Ascending aorta (tissue), 2 donors: ENCODE measurements at places on chromosomes 12 and 14. TPM values are rescaled to one million over a fixed set of nuclear protein-coding genes. Genes with fewer than 3 reads are reported as not detected.

- DNase-seq: no peak
Observed at GRCh38 chr12:131027264-131027663, 73.6 kb downstream of the ADGRD1 start.

DNA sequence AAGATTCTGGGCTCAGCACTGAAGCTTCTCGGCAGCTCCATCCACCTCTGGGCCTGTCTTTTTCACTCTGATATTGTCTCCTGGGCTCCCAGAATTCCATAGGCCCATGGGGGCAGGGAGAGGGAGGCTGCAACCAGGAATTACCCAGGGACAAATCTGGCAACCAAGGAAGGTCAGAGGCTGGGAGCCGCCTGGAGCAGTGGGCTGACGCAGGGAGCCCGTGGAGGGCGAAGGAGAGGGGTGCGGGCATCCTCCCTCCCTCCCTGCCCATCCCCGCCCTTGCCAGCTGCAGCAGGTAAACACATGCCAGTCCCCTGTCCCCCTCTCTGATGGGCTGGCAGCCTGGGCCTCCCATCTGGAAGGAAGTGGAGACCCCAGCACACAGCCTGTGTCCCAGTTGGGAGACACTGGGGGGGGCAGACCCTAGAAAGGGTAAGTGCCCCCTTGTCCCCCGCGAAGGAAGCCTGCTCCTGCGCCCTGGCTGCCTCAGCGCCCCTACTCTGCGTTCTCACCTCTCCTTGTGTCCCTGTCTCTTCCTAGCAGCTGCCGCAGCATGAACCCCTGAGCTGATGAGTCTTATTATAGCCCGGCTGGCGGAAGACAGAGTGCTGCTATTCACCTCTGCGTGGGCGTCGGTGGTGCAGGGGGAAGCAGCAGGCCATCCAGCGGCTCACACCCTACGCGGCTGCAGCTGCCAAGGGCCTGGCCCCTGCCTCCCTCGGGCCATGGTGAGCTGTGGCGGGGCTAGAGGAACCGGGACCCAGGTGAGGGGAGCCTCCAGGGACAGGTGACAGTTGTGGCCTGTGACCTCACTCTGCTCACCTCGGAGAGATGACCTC, 6.7 kb downstream of the LRTM2 start:
- DNase-seq: no peak

KRT80 gene
- total RNA-seq: not detected

GRCh38 chr14:71113376-71113775, 206.1 kb downstream of the PCNX1 start:
- no peak for DNase-seq

GRCh38 chr12:9342614-9343353, 134.6 kb upstream of the PZP start:
- DNase-seq: no peak

DNA sequence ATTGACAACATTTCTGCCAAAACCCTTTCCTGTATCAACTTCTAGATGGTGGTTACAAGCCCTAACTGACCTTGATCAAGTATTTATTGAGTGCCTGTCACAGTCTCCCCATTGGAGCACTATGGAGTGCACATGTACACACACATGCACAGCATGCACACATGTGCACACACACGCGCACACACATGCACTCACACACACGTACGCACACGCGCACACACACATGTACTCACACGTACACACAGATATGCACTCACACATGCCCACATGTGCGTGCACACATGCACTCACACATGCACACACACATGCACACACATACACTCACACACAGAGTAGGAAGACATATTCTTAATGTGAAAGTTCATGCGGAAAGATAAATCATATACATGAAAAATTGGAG, 43.7 kb downstream of the MYRFL start:
- DNase-seq: no peak

DNA sequence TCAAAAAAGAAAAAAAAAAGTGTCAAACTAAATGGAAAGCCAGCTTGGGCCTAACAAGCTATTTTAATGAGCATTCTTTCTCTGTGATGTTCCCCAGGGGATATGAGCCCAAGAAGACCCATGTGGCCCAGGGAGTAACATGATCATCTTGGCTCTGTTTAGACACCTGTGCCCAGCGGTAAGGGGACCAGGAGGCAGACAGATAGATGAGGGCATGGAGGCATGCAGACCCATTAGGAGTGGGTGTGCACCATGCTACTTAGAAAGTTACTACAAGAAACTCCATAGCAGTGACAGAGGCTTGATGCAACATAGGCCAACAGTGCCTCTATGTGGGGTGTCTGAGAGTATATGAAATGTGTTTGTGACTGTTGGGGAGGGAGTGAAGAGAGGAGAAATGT, 3.1 kb upstream of the CREBL2 start:
- no peak for DNase-seq

DNA sequence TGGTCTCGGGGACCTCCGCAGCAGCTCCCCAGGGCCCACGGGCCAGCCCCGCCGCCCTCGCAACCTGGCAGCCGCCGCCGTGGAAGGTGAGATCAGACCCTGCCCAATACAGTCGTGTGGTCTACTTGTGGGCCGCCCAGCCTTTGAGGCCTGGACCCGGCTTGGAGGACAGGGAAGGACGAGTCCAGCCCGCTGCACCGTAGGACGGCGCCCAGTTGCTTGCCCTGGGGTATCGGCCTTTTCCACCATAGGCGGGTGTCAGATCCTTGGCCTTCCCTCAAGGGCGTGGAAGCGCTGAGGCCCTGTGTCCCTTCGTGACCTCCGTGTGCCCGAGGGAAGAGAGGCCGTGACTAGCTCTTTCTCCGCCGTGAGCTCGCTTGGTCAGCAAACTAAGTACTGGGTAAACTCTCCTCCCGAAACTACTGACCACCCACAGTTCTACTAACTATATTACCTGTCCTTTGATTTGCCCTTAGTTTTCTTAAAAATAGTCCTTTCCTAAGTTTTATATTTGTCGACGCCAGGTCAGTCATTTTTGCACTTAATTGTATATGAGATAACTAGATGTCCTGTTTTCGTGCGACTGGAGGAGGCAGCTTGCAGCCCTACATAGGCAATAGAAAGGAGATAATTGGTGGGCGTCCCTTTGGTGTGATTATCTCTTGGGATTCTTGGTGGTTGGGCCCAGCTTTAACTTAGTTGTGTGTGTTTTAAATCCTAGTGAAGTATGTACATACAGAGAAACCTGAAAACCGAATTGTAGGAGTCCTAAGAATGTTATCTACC, 757 bp downstream of the SLC25A3 start:
- peak; percentile 68 for DNase-seq

DNA sequence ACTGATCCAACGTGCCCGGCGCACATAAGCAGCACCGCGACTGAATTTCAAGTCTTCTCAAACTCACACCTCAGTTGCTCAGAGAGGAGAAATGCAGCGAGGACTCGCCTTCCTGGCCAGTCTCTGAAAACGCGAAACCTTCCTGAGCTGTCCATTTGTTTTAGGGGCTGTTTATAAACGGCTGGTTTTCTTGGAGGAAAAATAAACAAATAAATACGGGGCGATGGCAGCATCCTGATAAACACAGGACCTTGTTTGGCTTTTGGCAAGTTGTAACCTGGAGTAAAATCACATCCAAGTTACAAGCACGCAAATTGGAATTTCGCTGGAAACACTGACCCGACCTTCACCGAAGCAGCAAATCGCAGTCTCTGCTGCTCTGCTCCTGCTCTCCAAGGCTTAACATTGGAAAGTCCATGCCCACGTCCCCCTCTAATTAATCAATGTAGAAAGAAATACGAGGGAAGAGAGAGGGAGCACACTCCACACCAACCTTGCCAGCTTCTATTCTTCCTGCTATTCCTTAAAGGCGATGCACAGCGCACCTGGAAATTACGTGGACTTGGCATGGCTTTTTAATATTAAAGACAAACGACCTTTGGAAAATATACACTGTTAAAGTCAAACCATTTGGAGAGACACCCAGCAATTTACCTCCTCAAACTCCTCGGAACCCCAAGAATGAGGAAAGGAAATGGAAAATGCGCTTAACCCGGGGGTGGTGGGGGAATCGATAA, 248.8 kb downstream of the APAF1 start:
- no peak for DNase-seq

GRCh38 chr14:31340297-31341063, 79.9 kb downstream of the HEATR5A start:
- no peak for DNase-seq

- DNase-seq: no peak
Observed at GRCh38 chr14:64158608-64159007, 135.6 kb downstream of the ESR2 start.

DCN gene
- total RNA-seq: 443 TPM

LTA4H gene
- 47.3 TPM for total RNA-seq

PSMA3 gene
- 83.3 TPM for total RNA-seq

DNA sequence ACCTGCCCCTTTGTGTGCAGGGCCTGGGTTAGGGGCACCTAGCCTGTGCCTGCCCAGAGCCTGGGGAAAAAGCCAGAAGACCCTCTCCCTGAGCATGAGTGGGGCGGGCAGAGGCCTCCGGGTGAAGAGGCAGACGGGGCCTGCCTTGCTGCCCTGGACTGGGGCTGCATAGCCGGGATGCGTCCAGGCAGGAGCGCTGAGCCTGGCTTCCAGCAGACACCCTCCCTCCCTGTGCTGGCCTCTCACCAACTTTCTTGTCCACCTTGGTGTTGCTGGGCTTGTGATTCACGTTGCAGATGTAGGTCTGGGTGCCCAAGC, 216.1 kb downstream of the TMEM121 start:
- no peak for DNase-seq

ISM2 gene
- not detected for total RNA-seq

DNA sequence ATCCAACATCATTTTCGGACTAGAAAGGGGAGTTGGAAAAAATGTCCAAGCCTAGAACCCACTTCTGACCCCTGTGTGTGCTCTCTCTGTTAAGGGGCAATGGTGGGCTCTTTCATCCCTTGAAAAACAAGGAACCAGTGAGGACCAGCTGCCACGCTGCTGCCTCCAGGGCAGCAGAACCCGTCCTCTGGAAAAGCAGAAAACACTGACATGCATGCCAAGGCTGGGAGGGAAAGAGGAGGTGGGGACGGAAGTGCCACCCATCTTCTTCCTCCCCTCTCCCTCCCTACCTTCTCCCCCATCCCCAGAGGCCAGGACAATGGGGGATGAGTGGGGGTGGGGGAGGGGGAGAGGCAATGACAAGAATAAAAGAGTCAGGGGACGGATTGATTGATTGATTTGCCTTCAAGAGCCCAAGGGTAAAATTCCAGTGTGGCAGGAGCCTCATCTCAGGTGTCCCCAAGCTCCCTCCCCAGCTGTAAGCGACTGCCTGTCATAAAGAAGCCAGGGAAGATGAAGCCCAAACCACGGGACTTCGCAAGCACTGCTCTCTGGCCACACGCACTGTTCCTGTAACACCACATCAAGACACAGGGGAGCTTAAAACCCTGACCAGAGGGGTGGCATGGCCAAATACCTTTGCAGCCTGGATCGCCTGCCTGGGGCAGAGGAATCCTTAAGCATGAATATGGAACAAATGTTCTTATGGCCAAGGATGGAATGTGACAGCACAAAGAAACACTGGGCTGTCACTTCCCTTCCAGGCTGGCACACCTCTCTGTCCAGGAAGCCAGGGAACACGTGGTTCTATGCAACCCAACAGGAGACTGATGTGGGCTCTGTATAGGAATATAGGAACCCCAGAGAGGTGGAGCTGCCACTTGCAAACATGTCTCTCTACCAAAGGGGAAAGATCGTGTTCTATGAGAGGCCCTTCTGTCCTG, 38.9 kb upstream of the BDKRB2 start:
- DNase-seq: no peak
